ENCODE measurements at places on chromosomes 5 and 9.

DNA sequence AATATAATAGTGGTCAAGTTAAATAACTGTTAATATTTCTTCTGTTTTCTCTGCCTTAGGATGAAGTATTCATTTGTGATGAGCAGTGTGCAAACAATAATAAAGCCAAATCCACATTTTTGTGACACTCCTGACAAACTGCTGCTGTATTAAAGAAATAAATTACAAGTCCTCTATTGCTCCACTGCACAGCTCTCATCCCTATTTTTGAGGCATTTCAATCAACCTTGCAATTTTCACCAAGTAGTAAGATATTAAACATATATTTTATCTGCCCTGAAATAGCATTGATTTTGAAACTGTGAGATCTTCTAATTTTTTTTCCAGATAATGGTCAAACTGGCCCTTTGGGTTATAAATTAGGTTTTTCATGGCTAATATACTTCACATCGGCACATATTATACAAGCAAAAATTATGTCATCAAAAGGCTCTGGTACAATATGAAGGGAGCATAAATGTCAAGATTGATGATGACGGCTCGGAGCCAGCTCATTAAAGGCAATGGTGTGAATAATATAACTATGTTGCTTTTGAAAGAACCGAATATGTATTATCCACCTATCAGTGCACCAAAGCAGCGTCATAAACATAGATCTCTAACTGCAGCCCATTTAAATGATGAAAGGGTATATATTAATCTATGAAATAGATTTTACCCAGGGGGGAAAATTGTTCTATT lies 764.9 kb downstream of the DNAH5 start:
- DNase-seq = no peak

DNA sequence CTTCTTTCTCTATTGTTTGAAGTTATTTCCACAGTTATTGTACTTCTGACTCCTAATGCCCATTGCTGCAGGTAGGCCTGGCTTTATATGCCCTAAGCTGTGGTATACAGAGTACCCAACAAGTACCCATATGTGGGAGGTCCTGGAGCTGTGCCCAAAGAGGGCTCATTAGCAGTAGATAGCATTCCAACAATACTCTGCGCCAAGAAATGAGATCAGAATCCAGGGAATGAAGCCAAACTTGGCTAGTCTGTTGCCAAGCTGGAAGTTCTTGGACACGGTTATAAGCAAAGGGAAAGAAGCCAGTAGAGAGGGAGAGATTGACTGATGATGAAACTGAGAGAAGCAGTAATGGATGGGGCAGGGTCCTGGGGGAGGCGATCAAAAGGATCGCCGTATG lies 29.7 kb upstream of the FAM169A start:
- no peak for DNase-seq

- DNase-seq = no peak
Measured at GRCh38 chr5:149046196-149046829, 16.5 kb downstream of the SH3TC2 start.

DNA sequence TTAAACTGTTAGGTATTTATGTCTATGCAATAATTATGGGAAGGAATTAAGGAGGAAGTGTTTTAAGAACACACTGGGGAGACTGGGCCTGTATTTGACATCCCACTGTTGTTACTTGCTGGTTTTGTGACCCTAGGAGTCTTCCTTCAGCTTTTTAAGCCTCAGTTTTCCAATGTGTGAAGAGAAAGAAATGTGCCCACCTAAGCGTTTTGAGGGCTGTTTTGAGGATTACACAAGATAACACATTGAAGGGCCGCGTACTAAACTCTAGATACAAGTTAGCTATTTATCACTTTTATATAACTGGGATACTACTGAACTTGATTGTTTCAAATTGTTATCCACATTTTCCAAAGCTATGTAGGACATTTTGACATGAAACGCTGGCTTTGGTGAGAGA lies 72.5 kb downstream of the NPR3 start:
- DNase-seq = no peak

DNA sequence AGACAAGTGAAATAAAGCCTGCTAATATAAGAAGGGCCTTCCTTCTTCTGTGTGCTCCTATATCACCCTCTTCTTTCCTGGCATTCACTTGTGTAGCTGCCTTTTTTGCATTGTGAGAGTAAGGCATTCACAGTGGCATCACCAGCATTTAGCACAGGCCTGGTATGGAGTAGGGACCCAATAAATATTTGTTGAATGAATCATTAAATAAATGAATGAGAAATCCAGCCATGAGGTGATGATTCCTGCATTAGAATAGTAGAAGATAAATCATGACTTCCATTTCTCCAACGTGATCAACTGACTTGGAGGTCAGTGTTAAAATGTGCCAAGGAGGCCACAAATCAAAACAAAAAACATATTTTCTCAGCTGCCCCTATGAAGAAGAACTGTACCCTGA lies 3.9 kb downstream of the PLPPR1 start:
- DNase-seq = no peak

- no peak for DNase-seq
Measured at GRCh38 chr5:62498961-62499360, 79.7 kb upstream of the LRRC70 start.

- no peak for DNase-seq
Measured at GRCh38 chr5:58378613-58379390, 81.1 kb downstream of the PLK2 start.

GRCh38 chr5:40873286-40873880 lies 32.2 kb downstream of the CARD6 start:
- DNase-seq = no peak

DNA sequence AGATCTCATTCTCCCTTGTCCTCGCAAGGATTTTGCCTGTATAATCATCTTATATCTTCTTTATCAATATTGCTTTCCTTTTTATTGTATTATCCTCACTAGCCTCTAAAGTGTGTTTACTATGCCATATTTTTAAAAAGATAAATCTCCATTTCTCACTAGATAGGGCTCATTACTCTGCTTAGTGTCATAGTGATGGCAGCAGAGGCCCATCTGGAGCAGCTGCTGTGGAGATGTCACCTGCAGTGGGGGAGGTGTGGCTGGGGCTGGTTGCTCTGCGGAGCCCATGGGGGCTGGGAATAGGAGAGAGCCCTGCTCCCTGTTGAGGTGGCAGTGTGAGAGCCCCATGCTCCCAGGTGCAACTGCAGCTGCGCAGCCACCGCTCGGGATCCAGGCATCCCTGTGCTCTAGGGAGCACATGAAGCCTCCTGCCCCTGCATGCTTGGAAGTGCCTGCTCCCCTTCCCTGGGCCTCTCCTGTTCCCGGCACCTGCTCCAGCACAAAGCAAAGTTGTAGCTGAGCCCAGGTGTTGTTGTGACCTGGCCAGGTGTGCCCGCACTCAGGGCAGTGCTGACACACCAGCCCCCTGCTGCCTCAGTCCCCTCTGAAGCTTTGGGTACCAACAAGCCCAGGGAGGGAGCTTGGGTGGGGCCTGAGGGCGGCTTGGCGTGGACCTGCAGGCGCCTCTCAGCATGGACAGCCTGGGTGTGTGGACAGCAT lies 144.6 kb upstream of the MRPS30 start:
- no peak for DNase-seq

DNA sequence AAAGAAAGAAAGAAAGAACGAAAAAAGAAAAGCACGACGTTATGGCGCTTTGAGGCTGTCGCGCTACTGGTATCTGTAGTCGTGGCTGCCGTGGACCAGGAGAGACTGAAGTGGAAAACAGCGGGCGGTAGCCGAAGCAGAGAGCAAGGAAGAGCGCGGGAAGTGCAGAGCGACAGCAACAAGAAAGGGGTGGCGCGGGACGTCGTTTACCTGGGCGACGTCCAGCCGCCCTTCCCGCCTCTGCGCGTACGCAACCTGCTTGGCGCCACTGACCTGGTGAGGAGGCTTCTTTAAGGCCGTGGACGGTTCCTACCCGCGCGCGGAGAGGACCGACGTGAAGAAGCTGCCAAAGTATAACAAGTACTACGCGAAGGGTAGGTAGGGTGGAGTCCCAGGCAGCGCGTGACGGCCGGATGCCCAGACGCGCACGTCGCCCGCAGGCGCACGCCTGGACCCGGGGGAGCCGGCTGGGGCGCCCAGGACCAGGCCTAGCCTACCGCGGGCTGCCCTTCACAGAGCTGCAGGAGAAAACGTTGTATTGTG lies 15.4 kb downstream of the CCL28 start:
- no peak for DNase-seq

GRCh38 chr5:31671339-31671741 lies 32.4 kb downstream of the PDZD2 start:
- DNase-seq = no peak
